ENCODE measurements at places on chromosomes 16 and 17. TPM values are rescaled to one million over a fixed set of nuclear protein-coding genes. Genes with fewer than 3 reads are reported as not detected.

DNA sequence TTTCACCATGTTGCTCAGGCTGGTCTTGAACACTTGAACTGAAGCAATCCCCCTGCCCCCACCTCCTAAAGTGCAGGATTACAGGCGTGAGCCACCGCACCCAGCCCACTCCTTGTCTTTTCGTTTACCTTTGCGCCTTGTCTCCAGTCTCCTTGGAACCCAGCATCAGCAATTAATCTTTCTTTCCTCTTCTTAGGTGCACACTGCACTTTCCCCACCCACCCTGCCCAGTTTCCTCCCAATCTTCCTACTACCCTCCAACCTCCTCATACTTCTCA is 1.5 kb upstream of the CLDN7 start:
- no peak for DNase-seq

DNA sequence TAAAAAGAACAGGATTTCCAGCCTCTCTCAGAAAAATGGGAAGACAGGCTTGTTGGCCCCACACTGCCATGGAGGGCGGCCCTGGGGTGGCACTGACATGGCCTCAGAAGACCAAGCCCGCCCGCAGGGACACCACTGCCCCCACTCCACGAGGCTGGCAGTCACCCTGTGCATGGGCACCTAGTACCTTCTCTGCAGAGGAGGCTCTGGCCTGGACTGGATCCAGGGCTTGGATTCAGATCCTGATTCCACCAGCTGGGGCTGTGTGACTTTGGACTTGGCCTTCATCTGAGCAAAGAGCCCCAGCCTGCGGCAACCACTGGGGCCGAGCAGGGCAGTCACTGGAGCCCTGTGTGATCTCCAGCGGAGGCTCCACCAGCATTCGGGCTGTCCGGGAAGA is 16.8 kb upstream of the FASN start:
- DNase-seq: no peak

DNA sequence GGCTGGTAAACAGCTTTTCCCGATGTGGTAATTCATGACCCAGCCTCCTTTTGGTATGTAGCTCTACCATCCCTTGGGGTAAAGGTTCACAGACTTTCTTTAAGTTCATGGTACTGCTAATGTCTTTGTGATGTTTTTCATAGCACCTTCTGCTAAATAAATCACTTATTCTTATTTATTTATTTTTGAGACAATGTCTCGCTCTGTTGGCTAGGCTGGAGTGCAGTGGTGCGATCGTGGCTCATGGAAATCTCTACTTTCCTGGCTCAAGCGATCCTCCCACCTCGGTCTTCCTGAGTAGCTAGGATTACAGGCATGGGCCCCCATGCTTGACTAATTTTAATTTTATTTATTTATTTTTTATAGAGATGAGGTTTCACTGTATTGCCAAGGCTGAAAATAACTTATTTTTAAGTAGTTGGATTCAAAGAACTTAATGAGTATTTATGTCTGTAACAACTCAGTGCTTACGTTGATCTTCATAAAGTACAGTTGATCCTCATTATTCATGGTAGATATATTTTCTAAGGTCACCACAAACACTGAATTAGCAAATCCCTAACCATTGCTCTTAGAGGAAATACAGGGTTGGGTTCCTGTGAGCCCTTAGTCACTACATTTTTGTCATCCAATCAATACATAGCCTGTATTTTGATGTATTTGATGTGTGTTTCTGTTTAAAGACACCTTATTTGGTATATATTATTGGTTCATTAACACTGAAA is 97.1 kb downstream of the SHISA9 start:
- no peak for DNase-seq

DNA sequence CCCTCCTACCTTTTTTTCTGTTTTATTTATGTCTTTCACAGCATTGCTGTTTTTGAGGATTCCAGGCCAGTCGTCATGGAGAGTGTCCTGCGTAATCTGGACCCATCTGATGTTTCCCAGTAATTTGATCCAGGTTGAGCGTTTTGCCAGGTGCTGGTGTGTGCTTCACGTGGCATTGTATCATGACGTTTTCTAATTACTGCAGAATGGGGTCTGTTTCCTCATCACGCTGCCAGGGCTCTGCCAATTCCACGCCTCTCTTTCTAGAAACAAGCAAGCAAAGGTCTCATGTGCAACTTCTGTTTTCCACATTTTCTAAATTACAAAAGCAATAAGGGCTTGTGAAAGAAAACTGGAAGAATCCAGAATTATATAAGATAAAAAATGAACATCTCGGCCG is 28.3 kb upstream of the BHLHA9 start:
- DNase-seq: no peak

- no peak for DNase-seq
Observed at GRCh38 chr17:46968896-46969295, 10.2 kb downstream of the RPRML start.

GRCh38 chr17:12603566-12603965 is 62.1 kb upstream of the MYOCD start:
- DNase-seq: no peak

- no peak for DNase-seq
Observed at GRCh38 chr16:67541391-67542263, 13.0 kb downstream of the RIPOR1 start.

DNA sequence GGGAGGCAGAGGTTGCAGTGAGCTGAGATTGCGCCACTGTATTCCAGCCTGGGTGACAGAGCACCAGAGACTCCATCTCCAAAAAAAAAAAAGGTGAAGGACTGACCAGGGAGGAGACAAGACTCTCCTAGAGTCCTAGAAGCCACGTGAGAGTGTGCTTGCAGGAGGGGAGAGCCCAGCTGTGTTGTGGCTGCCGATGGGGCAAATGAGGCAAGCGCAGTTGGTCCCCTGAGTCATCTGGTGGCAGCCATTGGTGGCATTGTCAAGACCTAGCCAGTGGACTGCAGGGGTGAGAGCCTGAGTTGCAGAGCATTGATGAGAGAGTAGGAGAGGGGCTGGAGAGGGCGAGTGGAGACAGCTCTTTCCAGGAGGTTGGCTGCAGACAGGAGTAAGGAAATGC is 278.0 kb downstream of the SNX29 start:
- DNase-seq: no peak

GRCh38 chr16:68370581-68371275 is 59.9 kb downstream of the PRMT7 start:
- no peak for DNase-seq

DNA sequence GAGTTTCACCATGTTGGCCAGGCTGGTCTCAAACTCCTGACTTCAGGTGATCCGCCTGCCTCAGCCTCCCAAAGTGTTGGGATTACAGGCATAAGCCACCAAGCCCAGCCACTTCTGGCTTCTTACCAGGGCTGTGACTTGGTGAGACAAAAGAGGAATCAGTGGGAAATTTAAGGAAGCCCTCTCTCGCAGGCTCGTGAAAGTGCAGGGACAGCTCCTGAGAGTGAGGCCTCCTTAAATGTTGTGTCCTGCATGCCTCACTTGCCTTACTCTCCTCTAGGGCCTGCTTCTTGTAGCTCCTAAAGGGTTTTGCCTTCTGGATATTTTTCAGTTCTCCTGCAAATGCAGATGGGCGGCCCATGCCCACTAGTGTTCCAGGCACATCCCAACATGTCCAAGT is 5.2 kb downstream of the AHSP start:
- DNase-seq: no peak

DNA sequence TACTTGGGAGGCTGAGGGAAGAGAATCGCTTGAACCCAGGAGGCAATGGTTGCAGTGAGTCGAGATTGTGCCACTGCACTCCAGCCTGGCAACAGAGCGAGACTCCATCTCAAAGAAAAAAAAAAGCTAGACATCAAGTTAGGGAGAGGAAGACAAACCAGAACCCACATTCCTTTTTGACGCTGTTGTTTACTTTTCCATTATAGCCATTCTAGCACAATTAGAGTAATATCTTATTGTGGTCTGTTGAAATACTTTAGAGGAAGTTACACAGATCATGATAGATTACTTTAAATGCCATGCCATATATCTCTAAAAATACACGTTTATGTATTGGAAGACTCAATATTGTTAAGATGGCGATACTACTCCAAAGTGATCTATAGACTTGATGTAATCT is 16.5 kb upstream of the ABCC1 start:
- DNase-seq: no peak

GRCh38 chr16:24046442-24046841 is 209.7 kb upstream of the CACNG3 start:
- no peak for DNase-seq

- no peak for DNase-seq
Observed at GRCh38 chr17:64240741-64241347, 22.2 kb downstream of the TEX2 start.

The LRRC37A2 gene
- 6.1 TPM for total RNA-seq

The GINS2 gene
- 42.3 TPM for total RNA-seq

The MYH13 gene
- not detected for total RNA-seq

The PIGW gene
- total RNA-seq: 7.7 TPM

The ZFP3 gene
- total RNA-seq: 1.7 TPM

The MYH1 gene
- not detected for total RNA-seq

The HAGHL gene
- 22.2 TPM for total RNA-seq
